ENCODE measurements at places on chromosomes 12 and 14.

- no peak for DNase-seq
Measured at GRCh38 chr12:123282111-123282510, 10.5 kb upstream of the CDK2AP1 start.

GRCh38 chr12:3207858-3208257 is 130.7 kb downstream of the TSPAN9 start:
- DNase-seq, result peak; percentile 83

GRCh38 chr12:23041774-23042173 is 416.8 kb downstream of the ETNK1 start:
- DNase-seq, result no peak

DNA sequence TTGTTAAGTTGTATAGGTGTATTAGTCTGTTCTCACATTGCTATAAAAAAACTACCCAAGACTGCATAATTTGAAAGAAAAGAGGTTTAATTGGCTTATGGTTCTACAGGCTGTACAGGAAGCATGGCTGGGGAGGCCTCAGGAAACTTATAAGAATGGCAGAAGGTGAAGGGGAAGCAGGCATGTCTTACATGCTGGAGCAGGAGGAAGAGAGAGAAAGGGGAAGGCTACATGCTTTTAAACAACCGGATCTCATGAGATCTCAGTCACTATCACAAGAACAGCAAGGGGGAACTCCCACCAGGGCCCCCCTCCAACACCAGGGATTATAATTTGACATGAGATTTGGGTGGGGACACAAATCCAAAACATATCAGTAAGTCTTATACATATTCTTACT is 60.5 kb upstream of the OR10AD1 start:
- no peak for DNase-seq

GRCh38 chr14:54838931-54839512 is 63.6 kb downstream of the GCH1 start:
- DNase-seq, result no peak

DNA sequence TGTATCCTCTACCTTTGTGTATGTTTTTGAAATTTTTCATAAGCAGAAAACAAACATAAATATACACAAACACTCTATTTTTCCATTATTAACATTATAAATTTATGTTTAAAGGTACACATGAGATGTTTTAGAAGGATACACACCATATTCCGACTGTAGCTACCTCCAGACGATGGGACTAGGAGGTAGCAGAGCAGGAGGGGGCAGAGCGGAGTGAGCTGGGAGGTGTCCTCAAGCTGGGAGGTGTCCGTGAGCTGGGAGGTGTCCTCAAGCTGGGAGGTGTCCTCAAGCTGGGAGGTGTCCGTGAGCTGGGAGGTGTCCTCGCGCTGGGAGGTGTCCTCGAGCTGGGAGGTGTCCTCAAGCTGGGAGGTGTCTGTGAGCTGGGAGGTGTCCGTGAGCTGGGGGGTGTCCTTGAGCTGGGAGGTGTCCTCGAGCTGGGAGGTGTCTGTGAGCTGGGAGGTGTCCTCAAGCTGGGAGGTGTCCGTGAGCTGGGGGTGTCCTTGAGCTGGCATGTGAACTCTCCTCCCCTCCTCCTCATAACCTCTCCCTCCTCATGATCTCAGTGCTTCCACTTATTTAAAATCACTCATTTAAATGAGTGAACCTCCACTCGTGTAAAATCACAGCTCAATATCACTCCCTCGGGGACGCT is 346.9 kb upstream of the SFSWAP start:
- peak; percentile 24 for DNase-seq

- no peak for DNase-seq
Measured at GRCh38 chr12:39846971-39847650, 227.5 kb upstream of the ABCD2 start.

DNA sequence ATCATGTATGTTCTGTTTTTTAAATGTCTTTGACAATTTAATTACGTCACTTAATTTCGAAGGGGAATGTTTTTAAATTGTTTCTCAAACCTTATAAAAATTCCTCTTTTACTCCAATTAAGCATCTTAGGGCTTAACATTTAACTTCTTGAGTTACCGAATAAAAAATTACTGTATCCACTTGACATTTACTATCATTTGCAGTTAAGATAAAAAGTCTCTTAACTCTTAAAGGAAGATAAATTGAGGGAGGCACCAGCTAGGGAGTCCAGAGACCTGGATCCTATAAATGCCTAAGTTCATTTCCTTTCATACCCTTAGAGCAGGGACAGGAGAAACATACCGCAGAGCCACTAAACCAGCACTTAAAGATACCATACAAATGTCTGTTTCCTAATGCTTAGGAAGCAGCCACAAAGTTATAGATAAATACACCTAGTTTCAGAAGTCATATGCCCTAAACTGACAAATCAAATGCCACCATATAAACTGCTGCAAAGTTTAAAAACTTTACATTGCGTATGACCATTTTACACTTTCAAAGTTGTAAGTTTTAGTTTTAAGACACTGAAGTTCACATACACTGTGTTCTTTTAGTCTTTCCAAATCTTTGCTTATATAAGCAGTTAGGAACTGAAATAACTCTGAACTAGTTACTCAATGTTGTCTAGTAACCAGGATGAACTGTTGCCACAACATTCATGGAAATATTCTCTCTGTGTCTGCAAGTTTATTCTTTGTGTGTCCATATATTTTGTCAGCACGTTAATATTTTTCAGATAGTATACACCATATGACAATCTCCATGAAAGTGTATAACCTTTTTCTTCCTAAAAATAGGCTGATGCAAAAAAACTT is 71.2 kb downstream of the GALNT4 start:
- DNase-seq, result no peak

GRCh38 chr14:78310272-78310671 is 140.1 kb downstream of the NRXN3 start:
- no peak for DNase-seq

- DNase-seq, result no peak
Measured at GRCh38 chr14:68374682-68375081, 418.2 kb downstream of the ZFP36L1 start.

GRCh38 chr12:70971001-70971794 is 50.7 kb upstream of the PTPRR start:
- no peak for DNase-seq

- DNase-seq, result no peak
Measured at GRCh38 chr12:52370926-52371608, 3.8 kb upstream of the KRT85 start.

DNA sequence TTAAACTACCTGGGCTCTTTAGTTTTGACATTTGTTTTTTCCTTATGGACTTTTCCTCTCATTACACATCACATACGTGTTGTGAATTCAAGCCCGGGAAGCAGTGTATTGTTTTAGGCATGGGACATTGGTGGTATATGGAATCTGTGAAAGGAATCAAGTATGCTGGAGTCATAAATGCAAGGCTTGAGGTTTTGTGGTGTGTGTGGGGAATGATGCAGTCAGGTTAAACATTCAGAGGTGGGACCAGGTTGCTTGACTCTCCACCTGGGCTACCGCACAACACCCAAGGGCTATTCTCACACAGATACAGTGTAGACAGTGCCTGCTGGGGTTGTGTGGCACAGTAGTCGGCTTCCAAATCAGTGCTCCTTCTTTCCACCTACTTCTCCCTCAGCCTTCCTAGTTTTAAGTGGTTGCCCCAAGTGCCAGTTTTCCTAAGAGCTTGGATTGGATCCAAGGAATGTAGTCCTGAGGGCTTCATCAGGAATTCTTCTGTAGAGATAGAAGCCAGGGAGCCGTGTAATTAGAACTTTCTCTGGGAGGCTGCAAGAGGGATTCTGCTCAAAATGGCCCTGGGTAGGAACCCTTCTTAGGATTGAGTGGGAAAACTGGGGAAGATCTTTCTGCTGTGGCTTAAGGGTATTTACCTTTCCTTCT is 243.7 kb downstream of the C12orf75 start:
- DNase-seq, result no peak

- no peak for DNase-seq
Measured at GRCh38 chr14:61153914-61154545, 127.1 kb downstream of the TMEM30B start.

- no peak for DNase-seq
Measured at GRCh38 chr12:31312431-31312830, 13.5 kb downstream of the SINHCAF start.

- DNase-seq, result no peak
Measured at GRCh38 chr14:59280961-59281360, 92.5 kb downstream of the DAAM1 start.

GRCh38 chr12:104219908-104220404 is 4.4 kb downstream of the TXNRD1 start:
- no peak for DNase-seq

- DNase-seq, result no peak
Measured at GRCh38 chr12:123078120-123078465, 72.8 kb downstream of the PITPNM2 start.

DNA sequence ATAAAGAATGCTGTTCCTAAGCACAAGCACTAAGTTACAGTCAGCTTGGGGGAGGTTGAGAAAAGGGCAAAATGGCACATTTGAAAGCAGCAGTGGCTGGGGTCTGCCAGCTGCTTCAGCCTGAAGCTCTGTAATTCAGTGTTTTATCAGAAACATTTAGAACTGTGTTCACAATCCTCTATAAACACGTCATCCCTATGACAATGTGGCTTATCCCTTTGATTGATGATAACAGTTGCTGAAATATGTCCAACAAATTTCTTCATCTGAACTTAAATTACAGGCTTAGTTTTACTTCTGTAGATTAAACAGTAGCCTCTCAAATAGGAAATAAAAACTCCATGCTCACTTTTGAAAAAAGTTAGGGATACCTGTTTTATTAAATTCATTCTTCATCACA is 108.8 kb downstream of the VEZT start:
- DNase-seq, result no peak

DNA sequence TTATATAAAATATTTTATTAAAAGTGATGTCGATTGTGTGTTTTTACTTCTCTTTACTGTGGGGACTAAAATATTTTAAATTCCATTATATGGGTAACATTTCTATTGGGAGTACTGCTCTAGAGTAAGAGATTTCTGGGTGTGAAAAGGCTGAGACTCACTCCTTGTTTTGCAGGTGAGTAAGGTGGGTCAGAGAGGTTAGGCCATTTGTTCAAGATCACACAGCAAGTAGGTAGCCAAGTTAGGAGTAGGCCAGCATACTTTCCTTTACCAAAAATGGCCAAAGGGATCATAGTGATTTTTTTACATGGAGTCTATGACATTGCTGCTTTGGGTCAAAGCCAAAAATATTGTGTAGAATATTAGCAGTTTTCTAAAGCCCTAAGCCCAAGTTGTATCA is 138.0 kb downstream of the ETV6 start:
- no peak for DNase-seq

DNA sequence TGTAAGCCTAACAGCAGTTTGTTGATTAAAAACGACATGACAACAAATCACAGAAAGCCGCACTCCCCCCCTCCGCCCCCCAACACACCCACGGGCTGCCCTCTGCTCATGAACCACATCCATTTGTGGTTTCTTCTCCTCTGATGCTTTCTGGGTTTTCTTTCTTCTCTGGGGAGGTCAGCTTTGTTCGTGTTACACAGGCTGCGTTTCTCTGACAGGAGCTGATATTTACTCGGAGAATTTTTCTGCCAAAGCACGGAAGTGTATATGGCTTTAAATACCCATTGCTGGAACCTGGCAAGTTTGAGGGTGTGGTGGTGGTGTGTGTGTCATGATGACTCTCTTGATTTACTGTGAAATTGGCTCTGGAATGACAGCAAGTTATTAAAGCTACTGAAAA is 883.7 kb upstream of the TMEM132C start:
- no peak for DNase-seq

DNA sequence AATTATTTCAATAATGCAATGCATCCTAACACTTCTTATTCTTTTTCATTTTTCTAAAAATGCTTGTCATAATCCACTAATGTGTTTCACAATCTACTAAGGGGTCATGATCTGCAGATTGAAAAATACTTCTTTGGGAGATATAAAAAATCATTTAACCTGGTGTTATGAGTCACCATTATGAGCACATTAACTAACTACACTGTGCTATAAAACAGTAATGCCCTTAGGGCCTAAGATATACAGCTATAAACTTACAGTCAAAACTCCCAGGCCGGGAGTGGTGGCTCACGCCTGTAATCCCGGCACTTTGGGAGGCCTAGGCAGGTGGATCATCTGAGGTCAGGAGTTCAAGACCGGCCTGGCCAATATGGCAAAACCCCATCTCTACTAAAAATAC is 14.2 kb downstream of the ATXN2 start:
- DNase-seq, result no peak

DNA sequence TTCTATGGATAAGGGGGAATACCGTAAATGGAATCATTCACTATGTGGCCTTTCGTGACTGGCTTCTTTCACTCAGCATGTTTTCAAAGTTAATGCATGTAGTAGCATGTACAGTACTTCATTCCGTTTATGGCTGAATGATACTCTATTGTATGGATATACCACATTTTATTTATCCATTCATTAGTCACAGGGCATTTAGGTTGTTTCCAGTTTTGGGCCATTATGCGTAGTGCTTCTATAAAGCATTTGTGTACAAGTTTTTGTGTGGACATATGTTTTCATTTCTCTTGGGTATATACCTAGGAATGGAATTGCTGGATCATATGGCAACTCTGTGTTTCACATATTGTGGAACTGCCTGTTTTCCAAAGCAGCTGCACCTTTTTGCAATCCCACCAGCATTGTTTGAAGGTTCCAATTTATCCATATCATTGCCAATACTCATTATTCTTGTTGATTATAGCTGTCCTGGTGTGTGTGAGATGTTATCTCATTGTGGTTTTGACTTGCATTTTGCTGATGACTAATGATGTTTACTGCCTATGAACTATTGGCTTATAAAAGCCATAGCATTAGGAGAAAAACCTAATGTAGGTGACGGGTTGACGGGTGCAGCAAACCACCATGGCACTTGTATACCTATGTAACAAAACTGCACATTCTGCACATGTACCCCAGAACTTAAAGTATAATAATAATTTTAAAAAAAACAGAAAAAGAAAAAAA is 45.5 kb downstream of the ATF7IP start:
- no peak for DNase-seq

GRCh38 chr12:32598688-32599087 is 80.4 kb upstream of the DNM1L start:
- no peak for DNase-seq

DNA sequence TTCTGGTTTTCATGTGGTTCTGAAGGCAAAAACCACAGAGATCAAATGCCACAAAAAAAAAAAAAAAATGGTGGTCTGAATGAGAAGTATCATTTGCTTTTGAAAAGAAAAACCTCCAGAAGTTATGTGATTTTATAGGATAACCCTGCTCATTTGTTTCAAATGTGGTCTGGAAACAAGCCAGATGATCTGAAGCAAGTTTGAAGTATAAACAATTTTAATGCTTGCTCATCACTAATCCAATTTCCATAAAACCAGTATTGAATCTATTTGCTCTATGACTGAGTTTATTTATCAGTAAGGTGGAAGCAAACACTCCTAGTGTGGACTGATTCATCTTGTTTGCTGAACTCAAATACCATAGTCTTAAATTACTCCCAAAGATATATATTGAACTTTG is 407.3 kb upstream of the FLRT2 start:
- DNase-seq, result no peak

GRCh38 chr14:37720131-37720530 is 124.7 kb downstream of the TTC6 start:
- no peak for DNase-seq

GRCh38 chr12:84470361-84470760 is 442.2 kb downstream of the SLC6A15 start:
- no peak for DNase-seq
